ENCODE measurements at places on chromosomes 11 and 22. TPM values are rescaled to one million over a fixed set of nuclear protein-coding genes. Genes with fewer than 3 reads are reported as not detected.
A peak's percentile ranks its signal among the peaks of the same experiment; 100 is the strongest.

DNA sequence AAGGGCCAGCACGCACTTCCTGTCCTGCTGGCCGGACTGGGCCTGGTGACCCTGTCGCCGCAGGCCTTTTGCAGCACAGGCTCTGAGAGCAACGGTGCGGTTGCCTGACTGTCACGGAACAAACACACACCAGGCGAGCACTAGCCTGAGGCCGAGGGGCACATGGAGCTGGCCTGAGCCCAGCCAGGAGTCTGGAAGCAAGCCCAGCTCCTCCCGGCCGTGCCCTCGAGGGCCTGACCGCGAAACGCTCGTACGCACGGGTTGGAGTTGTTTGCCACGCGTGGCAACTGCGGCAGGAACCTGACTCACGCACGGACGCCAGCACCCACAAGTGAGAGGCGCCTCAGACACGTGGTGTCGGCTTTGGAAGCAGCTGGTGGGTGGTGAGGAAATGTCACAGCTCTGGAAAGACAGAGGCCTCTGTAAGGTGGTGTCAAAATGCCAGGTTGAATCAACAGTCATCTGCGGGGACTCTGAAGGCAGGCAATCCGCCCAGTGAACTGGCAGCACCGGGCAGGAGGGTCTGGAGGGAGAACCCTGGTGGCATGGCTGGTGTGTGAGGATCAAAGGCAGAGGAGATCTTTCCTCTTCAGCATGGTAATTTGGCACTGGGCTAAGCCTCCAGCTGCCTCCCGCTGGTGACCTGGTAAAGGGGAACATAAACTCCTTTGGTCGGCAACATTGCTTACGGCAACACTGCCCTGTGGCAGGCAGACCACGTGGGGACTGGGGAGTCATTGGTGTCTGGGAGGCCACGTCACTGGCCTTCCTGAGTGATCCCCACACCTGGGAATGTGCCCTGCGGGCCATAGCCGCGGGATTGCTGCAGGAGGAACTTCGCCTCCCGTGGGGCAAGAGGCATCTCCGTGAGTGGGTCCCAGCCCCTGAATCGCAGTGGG, 15.3 kb upstream of the IL17REL start:
- DNase-seq = peak; percentile 48

DNA sequence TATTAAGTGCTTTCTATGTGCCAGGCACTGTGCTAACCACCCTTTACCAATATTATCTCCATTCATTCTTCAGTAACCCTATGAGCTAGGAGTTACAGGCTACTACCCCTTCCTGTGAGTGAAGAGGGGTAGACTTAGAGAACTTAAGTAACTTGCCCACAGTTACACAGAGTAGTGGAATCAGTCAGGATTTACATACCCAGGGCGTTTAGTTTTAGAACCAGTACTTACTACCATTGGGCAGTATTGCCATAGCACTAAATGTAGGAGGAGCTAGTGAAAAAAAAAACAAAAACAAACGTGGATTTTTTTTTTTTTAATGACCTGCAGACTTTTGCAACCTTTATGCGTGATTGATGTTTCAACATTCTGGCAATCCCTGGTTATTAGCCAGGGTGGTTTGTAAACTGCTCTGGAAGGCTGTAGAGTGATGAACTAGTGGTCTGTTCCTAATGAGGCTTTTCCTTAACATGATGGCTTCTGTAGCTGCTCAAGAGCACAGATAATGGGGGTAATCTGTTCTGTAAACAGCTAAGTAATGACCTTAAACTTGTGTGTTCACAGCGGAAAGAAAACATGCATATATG, 11.4 kb downstream of the TBCEL start:
- DNase-seq = no peak

DNA sequence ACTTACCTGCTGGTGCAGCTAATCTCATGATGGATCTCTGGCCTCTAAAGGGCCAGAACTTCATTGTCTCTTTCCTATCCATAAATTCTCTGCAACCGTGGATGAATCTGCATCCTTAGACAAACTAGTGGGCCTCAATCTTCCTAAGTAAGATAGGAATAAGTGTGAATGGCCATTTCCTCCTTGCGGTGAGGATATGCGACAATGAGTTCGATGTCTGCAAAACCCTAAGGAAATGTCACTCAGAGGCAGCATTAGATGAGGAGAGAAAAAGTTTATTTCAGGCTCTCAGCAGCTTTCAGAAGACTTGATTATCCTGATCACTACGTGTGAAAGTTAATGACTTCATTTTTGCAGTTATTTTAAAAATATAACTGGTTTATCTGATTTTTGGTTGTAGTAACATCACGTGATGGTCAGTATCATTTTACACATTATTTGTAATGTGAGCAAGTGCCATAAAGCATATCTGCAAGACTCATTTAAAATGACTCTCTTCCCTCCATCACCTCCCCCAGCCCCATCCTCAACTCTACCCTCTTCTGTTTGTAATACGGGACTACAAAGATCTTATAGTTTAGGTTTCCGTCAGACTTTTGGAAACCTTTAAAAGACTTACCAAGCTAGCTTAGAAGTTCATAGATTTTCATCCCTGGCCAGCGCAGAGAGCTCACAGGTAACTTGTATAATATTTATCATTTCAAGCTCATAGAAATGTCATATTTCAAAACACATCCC, 10.2 kb downstream of the GRAP2 start:
- no peak for DNase-seq

GRCh38 chr22:20064140-20064480, 15.9 kb upstream of the DGCR8 start:
- no peak for DNase-seq

PIWIL4 gene
- 0.52 TPM for total RNA-seq

- DNase-seq = no peak
Observed at GRCh38 chr22:47367107-47367690, 604.7 kb downstream of the TBC1D22A start.

NCAM1 gene
- total RNA-seq = 38.7 TPM

GRCh38 chr22:42769574-42770447, 49.1 kb upstream of the A4GALT start:
- DNase-seq = peak; percentile 94

DNA sequence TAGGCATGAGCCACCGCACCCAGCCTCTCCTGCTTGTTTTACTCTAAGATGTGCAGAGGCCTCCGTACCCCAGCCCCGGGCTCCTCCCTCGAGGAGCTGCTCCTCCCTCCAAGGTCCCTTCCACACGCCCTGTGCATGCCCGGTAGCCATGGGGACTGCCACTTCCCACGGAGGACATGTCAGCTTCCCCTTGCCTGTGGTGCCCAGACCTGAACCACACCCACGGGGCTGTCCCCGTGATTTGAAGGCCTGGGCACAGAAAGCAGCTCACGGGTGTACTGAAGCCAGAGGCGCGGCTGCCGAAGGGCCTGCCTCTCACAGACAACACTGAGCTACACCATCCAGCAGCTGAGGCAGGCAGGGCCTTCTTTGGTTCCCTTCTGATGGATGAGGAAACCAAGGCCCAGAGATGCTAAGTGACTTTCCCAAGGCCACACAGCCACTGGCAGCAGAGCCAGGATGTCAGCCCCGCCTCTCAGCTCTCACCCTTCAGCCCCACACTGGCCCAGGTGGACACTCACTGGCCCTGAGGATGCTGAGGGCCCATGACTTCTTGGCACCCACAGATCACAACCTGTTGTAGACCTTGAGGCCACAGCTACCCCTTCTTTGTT, 7.3 kb downstream of the INS start:
- no peak for DNase-seq

DNA sequence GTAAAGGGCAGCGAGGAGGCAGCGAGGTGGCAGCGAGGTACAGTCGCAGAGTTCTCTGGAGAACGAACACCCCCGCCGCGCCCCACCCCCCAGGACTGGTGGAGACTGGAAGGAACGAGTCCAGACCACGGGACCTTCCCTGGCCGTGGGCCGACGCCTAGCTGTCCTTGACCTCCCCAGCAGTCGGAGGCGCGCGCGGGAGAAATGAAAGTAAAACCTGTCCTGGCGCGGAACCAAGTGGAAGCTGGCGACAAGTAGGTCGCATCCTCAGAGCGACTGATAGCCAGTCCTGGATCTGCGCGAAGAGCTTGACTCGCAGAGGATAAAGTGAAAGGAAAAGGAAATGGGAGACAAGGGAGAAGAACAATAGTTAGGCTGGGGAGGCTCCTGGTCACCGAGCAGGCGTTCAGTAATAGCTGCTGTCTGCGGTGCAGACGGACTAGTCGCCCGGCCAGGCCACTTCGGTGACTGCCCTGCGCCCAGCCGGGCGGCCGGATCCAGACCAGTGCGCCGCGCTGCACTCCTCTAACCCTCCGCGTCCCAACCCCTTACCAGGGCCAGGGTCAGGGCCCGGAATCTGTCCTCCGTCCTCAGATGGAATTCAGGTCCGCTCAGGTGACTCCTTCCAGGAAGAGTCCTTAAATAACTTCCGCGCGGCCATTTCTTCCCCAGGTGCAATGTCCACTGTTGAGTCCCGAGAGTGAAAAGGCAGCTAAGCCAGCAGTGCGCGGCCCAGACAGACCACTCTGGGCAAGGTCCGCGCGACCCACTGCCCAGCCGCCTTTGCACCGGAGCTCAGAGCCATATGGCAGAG, 1.9 kb upstream of the ADM start:
- DNase-seq = peak; percentile 80

DNA sequence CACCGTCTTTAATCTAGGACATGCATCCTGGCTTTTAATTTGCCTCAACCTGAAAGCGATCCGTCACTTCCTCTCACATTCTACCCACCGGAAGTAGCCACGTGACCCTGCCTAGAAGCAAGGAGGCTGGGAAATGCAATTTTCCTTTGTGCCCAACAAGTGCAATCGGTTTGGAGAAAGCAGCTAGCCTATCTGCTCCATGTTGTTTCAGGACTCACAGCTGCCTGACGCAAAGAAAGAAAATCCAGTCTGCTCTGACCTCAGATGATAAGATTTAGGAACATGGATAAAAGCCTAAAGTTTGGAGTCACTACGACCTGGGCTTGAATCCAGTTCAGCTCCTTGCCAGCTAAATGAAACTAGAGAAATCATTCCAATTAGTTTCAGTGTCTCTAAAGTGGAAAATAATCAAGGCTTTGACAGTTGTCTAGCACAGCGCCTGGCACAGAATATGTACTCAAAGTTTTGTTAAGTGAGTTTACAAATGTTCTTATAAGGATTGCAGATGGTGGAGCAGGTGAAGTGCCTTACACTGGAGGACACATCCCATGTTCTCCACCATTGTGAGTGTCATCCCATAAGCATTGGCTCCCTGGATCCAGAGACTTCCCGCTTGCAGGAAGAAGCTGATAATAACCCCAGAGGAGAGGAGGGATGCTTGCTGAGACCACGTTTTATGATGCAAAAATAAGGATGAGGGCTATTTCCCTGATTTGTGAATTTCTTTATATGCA, 553.7 kb downstream of the MN1 start:
- DNase-seq = no peak

DNA sequence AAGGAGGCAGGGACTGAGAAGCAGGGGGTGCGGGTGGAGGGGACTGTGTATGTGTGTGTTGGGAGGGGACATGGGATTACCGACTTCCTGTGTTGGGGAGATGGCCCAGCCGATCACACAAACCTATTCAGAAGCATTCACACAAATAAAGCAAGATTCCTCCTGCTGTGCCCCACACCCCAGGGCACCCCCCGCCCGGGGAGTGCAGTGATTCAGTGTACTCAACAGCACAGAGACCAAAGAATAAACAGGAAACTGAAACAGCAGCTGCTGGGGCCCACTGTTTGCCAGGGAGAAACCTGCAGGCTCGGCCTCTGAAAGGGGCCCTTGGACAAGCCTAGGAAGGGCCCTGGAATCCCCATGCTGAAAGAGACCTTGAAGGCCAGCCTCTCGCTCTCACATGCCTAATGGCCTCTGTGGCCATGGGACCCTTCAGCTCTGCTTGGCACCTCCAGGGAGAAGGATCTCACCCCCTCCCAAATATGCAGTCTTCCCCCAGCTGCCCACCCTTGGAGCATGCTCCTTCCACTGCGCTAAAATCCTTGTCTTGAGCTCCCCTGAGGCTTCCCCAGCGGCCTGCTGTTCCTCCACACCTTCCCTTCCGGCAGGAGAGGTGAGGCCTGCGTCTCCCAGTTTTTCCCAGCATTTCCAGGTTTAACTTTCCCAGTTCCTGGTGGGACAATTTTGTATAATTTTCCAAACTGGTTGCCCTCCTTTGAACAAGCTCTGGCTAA, 72.9 kb downstream of the CSNK2A3 start:
- peak; percentile 90 for DNase-seq

DNA sequence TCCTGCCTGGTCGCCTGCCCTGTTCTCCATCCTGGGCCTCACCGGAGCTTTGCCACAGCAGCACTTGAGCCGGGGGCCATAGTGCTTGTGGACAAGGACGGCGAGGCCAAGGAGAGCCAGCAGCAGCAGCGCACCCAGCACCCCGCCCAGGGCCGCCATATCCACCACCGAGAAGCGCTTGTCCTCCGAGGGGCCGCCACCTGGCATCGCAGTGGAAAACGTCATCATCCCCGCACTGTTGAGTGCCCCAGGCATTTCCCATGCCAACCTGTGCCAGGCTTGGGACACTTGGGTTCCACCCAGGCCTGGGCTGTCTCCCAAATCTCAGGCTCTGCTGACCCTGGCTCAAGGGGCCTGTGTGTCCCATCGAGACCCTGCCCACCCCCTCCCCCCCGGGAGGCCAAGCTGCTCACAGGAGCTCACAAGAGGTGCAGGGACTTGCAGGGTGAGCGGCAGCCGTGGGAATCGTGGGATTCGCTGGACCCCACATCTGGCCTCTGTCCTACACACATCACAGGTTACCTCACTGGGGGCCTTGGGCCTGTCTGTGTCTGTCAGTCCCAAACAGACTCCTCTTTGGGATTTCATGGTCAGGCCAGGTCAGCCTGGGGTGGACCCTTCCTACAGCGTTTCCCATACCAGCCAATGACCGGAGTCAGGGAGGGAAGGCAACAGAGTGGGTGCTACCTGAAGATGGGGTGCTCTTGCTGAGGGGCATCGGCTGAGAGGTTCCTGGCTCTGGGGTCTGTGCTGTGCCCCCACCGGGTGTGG, 2.3 kb upstream of the IRF7 start:
- DNase-seq = no peak

DNA sequence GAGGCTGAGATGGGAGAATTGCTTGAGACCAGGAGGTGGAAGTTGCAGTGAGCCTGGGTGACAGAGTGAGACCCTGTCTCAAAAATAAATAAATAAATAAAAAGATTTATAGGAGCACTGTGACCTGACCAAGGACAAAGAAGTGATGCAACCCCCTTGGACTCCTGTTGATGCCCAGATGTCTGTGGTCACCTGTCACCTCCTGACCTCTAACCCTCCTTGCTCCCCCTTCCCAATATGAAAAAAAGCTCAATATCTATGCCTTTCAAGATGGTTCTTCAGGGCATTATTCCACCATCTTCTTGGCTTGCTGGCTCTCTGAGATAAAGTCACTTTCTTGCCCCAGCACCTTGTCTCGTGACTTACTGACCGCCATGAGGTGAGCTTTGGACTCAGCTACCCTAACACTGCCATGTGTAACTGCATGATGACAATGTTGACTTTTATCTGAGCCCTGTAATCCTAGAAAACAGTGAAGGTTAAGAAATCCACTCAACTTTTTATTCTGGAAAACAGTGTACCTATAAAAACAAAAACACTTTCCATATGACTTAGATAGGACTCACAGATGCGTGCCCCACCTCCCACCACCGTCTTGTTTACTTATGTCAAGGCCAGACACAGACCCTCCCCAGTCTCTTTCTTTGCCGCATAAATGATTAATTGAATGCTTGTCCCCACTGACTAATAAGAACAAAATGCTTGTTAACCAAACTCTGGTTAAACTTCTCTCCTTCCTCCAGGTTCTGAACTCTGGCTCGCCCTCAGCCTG, 360.5 kb downstream of the BUD13 start:
- no peak for DNase-seq

- DNase-seq = peak; percentile 32
Observed at GRCh38 chr11:9250139-9250582, 15.0 kb downstream of the DENND5A start.

GRCh38 chr11:44651535-44652155, 75.1 kb upstream of the TSPAN18 start:
- no peak for DNase-seq

GRCh38 chr11:105032495-105032894, 2.4 kb downstream of the CASP1 start:
- DNase-seq = no peak
